ENCODE measurements at places on chromosomes 6 and 20.
A peak's percentile ranks its signal among the peaks of the same experiment; 100 is the strongest.

DNA sequence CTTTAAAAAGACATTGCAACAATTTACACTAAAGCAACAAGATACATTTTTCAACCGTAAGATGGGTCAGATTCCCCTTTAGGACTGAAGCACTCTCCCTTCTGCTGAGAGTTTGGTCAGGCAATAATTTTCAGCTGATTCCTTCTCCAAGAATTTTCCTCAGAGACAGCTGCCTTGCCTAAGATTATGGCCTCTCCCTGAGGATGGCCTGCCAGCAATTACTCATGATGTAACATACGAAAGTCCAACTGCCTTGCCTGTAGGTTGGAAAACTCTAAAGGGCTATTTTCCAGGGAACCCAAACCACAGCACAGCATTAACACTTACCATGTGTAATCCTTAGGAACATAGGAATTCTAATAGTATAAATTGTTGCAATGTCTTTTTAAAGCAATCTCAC is 229.1 kb upstream of the FLRT3 start:
- DNase-seq, result no peak

GRCh38 chr6:144219056-144219685 is 66.0 kb upstream of the UTRN start:
- peak; percentile 73 for DNase-seq

DNA sequence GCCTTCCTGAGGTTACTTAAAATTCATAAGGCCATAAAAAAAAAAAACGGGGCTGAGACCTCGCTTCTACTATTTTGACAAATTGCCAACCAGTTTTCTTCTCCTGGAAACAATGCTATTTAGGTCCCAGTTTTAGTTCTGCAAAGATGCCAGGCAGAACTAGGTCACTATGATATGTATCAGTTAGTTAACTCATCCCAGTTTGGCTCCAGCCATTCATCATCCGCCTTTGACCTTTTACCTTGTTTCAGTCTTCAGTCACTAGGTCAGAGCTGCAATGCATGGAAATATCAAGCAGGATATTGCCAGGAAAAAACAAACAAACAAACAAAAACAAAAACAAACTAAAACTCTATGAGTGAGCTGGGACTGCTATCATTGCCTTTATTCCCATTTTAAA is 29.8 kb upstream of the ENPP4 start:
- DNase-seq, result no peak

DNA sequence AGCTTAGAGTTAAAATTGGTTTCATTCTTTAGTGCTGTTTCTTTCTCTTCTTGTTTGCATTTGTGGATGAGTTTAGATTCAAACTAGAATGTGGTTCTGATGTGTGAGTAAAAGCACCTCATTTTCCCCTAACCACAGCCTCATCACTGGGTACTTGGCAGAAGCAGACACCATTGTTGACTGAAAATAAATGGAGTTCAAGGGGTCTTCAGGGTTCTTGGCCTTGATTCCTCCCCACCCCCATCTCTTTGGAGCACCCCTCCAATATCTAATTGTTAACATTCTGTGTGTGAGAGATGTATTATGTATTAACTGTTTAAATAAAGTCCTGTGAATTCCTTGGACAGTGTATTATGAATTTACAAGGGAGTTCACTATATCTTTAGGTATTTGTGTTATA is 59.6 kb downstream of the JARID2 start:
- DNase-seq, result no peak

DNA sequence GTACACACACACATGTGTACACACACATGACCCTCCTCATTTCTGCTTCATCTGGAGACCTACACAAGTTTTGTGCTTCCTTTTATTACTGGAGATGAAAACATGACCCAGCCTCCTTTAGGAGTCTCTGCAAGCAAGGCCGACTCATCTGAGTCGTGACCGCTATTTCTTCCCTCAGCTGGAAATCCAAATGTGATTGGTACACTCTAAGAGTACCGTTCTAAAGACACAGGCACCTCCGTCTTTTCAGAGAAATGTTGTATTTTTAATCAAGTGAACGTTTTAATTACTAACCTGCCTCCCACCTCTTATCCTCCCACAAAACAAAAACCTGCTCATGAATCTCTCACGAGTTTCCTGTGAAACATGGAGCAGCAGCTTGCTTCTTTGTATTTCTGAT is 63.0 kb downstream of the LAMP5 start:
- DNase-seq, result no peak

DNA sequence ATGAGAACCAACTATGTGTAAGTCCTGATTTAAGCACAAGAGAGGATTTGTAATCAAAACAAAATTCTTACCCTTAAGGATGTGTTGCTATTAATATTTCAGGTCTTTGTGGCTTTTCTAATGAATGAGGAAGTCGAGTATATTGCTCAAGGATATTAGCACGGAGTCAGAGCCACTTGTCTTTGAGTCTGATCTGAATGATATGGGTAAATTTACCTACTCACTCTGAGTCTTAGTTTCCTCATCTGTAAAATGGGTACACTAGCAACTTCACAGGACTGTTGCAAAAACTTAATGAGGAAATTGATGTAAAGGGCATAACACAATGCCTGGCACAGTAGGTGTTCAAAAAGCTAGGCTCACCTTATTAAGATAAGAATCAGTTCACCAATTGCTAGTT is 30.0 kb upstream of the QKI start:
- no peak for DNase-seq
